Stimulated activated CD4-positive, alpha-beta T cell treated with anti-CD3 and anti-CD28 coated beads, Interleukin-1b, Interleukin-23, amount 100 ng/mL, for 24 hours (primary cell): ENCODE measurements at places on chromosomes 4 and X.

DNA sequence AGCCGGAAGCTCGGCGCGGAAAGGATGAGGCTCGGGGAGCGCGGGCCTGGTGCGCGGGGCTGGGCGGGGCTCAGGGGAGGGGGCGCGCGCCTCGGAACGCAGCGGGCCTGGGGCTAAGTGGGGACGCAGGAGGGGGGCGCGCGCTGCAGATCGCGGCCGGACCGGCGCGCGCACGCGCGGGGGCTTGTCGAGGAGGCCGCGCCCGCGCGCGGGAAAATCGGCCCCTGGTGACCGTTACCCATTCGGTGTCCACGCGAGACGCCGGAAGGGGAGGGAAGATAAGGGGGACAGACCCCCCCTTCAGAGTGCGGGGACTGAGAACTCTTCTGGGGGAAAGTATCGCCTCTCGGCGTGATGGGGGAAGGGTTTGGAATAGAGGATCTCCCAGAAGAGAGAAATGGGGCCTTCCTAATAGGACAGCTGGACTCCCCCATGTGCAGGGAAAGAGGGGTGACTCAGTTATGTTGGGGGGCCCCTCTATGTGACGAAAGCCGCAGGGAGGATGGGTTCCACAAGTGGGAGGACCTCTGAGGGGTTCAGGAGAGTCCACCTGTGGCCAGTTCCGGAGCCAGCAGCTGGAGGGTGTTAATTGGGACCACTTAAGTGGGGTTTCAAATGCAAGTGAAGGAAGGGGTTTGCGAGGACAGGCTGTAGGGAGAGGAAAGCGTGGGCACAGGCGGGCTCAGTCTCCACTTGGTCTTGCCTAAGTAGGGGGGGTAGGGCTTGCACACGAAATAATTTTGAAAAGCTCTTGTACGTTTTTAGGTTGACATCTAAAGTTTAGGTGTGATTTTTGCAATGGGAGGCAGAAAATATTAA lies 584 bp downstream of the SUV39H1 start:
- DNase-seq: no peak

- DNase-seq: no peak
These were observed 42.9 kb downstream of the ACSL1 start for GRCh38 chr4:184782731-184783373.

- DNase-seq: no peak
These were observed 18.2 kb upstream of the ANTXR2 start for GRCh38 chr4:80091184-80091583.

DNA sequence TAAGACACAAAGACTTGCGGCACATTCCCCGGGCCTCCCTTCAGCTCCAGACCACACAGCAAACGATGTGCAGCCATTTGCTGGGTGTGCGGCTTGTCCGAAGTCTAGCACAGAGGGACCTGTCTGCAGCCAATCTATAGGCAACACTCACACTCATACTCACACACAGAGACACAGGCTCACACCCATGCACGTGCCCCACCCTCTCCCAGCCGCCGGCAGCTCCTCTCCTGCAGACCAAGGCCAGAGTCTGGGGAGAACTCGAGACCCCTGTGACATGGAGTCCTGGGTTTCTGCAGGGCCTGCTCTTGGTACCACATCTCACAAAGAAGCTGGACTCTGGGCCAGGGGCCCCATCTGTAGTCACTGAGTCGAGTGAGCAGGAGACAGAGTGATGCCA lies 245.4 kb upstream of the PSAPL1 start:
- no peak for DNase-seq

- DNase-seq: no peak
These were observed 208.8 kb downstream of the COX18 start for GRCh38 chr4:72860766-72861165.

GRCh38 chrX:77160301-77160700 lies 286.9 kb upstream of the FGF16 start:
- no peak for DNase-seq

- DNase-seq: no peak
These were observed 12.3 kb downstream of the TRIM2 start for GRCh38 chr4:153216546-153216945.

GRCh38 chr4:77501851-77502250 lies 103.8 kb upstream of the CXCL13 start:
- DNase-seq: no peak

- no peak for DNase-seq
These were observed 96.5 kb upstream of the PACRGL start for GRCh38 chr4:20603671-20604313.

DNA sequence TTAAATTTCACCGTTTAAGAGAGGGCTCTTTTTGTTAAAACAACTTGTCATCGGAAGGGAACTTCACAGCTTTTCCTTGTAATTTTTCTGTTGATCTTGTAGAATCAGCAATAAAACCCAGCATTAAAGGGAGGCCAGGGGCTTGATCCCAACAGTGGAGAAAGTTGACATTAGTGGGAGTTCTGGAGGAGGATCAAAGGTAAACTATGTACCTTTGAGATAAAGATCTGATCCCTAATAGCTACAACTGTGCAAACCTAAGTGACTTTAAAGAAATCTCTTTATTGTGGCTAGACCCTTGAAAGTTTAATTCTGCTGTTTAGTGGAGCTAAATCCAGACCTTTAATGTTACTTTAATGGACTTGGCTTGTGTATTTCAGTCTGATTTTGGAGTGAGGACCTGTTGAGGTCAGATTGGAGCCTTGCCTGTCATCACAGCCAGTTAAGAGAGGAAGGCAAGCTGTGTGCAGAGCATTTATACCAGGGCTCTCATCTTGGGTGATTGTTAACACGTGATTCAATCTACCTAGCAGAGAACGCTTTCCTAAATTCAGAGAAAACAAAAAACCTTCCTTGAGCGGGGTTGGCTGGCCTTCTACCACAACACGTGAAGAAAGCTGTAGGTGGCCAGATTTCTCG lies 1.7 kb downstream of the DOCK11 start:
- no peak for DNase-seq

DNA sequence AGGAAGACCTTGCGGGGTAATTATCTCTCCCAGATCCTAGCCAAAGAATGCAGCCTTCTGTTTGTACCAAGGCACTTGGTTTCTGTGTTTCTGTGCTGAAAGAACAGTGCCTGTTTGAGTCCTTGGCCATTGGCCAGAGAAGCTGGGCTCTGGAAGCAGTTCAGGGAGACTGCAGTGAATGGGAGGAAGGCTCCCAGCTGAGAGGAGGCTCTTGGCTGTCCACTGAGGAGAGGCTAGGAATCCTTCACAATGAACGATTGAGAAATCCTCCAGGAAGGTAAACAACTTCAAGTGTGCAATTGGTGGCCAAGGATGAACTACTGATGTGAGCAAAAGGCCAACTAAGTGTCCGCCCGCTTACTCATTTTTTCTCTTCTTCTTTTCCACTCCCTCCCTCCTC lies 61.3 kb downstream of the HS3ST1 start:
- DNase-seq: no peak

DNA sequence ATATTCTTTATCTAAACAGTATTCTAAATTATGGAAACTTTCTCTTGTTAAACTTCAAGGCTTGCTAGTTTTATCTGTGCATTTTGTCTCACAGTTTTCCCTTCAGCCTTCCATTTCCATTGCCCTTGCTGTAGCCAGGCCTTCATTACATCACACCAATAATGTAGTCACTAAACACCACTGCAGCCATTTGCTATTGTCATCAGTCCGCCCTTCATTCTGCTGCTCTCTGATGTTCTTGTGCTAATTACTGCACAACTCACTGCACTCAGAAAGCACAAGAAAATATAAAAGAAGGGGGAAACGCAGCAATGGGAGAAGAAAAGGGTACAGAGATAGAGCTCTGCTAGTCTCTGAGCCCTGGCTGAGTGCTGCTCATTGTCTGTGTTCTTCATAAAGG lies 239.6 kb upstream of the FSTL5 start:
- no peak for DNase-seq

GRCh38 chr4:169774466-169775445 lies 17.0 kb upstream of the HPF1 start:
- no peak for DNase-seq

DNA sequence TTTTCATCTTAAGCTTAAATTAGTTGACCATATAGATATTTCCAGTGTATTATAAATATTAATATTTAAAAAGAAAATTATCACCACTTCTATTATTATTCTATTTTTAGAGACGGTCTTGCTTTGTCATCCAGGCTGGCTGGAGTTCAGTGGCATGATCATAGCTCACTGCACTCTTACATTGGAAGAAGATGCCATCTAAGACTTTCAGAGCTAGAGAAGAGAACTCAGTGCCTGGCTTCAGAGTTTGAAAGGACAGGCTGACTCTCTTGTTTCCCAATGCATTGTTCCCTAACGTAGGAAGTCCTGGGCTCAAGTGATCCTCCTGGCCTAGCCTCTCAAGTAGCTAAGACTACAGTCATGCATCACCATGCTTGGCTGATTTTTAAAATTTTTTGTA lies 75.9 kb downstream of the FIP1L1 start:
- no peak for DNase-seq

DNA sequence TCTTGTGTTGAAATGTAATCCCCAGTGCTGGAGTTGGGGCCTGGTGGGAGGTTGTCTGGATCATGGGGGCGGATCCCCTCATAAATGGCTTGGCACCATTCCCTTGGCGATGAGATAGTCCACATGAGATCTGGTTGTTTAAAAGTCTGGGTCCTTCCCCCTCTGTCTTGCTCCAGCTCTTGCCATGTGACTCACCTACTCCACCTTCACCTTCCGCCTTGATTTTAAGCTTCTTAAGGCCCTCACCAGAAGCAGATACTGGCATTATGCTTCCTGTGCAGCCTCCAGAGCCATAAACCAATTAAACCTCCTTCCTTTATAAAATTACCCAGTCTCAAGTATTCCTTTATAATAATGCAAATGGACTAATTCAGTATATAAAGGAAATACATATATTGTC lies 111.5 kb downstream of the NR3C2 start:
- DNase-seq: no peak

GRCh38 chrX:100928660-100929613 lies at the start of gene XKRX:
Gene XKRX (minus strand): TSS chrX:100928917. CDS start chrX:100928304, 613 bp downstream.
- peak; percentile 20 for DNase-seq

GRCh38 chr4:183409483-183409882 lies 35.0 kb upstream of the CDKN2AIP start:
- no peak for DNase-seq

DNA sequence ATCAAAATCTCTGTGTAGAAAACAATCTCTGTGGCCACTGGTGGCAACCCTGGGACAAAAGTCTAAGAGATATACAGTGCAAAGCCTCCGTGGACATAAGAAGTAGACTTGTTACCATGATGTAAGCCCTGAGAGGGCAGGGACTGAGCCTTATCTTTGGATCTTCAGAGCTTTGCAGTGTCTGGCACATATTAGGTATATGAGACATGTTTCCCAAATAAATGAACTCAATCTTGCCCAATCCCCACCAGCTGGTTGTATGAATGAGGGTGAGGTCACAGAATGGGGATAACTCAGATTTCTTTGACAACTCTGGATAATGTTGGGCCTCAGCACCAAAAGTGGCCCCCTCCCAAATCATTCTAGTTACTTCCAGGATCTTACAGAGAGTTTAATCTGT lies 511.4 kb upstream of the DIPK2B start:
- no peak for DNase-seq

DNA sequence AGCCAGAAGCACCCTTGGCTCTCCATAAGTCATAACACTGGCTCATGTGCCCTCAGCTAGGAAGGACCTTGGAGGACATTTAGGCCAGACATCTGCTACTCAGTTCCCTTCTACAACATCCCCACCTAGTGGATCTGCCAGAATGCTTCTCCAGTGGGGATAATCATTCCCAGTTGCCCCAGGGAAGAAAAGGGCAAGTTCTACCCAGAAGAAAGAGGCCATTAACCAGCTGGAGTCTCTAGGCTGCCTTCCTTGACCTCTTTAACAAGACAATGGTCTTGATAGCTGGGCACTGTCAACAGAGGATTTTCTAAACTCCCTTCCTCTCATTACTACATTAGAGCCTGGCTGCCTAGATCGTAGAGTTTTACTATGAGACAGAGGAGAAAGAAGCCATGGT lies 42.0 kb downstream of the LGI2 start:
- no peak for DNase-seq

DNA sequence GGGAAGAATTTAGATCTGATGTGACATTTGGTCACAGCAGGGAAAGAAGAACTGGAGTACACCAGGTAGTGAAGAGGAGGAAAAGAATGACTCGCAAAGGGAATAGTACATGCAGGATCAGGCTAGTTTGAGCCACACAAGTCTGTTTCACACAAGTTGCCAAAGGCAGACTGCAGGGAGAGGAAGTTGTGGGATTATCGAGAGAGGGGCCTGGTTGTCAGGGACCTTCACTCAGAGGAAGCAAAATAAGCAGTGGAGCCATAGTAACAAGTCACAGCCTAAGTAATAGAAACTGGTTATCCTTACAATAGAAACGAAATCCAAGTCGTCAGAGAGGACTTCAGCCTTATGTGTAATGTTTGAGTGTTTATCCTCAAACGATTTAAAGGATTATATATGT lies 316.7 kb upstream of the HTR2C start:
- no peak for DNase-seq

GRCh38 chrX:76921176-76921575 lies 493.7 kb downstream of the MAGEE1 start:
- DNase-seq: no peak

DNA sequence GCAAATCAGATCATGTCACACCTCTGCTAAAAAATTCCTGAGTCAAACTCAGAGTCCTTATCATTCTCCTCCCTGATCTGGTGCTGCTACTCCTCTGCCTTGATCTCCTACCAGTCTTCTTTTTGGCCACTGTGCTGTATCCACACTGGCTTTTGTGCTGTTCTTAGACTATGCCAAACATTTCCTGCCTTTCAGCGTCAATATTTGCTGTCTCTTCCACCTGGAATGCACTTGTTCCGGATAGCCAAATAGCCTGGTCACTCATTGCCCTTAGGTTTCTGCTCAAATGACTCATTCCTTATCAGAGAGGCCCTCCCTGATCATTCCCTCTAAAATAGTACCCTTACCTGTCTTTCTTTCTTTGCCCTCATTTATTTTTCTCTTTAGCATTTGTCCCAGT lies 24.4 kb upstream of the RP2 start:
- DNase-seq: no peak

- DNase-seq: no peak
These were observed 48.8 kb downstream of the CLDN34 start for GRCh38 chrX:10015723-10016518.

- DNase-seq: peak; percentile 0
These were observed 121.3 kb upstream of the S100G start for GRCh38 chrX:16528620-16529019.

DNA sequence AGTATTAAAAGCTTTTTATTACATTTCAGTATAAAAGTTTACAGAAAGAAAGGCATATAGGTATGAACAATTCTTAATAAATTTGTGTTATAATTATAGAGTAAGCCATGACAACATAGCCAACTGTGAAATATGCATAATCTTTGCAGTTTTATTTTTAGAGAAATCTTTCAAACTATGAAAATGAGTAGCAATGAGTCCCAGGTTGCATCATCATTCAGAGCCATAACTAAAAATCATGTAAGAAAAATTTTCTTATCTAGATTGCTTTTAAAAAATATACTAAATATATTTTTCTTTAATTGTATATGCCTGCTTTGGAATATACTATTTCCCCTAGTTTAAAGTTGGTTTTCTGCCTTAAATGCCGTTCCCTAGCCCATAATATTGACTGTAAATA lies 54.8 kb upstream of the NAF1 start:
- no peak for DNase-seq
